ENCODE measurements at places on chromosomes 5 and 9. TPM values are rescaled to one million over a fixed set of nuclear protein-coding genes. Genes with fewer than 3 reads are reported as not detected.

Gene DNAI1
- 2.2 TPM for total RNA-seq

Gene TLR4
- total RNA-seq = 0.33 TPM

Gene SLC6A3
- total RNA-seq = 0.05 TPM

Gene IRX2
- 0.10 TPM for total RNA-seq

Gene LCN15
- total RNA-seq = 0.05 TPM

DNA sequence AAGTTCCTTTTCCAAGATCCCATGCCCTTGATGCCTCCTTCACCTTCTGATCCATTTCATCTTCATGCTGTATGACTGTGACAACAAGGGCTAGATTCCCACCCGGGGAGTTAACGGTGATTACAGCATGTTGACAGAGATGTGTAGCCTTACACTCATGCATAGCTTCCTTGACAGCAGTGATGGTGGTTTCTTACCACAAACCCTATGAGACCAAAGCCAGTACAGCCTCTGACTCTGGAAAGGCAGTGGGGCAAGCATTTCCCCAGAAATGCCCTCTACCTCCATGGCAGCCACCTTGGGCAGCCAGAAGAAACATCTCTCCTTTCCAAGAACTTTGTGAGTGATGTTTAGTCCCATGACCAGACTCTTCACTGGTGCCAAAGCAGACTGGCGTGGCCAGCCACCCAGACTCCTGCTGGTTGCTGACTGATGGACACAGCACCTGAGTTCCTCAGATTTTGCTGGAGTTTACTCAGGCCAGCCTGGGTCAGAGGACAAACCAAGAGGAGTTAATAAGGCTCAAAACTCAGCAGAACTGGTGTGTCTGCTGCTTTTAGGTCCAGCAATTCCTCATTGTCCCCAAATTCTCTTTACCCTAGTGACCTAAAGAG is 199.7 kb upstream of the SLC27A6 start:
- no peak overlapping the region for H3K27ac ChIP-seq
- H3K4me3 ChIP-seq = no peak overlapping the region
- H3K27me3 ChIP-seq = no peaks in the 10 kb centered on the region
- DNase-seq = no peak
- H3K36me3 ChIP-seq = no peaks in the 10 kb centered on the region

DNA sequence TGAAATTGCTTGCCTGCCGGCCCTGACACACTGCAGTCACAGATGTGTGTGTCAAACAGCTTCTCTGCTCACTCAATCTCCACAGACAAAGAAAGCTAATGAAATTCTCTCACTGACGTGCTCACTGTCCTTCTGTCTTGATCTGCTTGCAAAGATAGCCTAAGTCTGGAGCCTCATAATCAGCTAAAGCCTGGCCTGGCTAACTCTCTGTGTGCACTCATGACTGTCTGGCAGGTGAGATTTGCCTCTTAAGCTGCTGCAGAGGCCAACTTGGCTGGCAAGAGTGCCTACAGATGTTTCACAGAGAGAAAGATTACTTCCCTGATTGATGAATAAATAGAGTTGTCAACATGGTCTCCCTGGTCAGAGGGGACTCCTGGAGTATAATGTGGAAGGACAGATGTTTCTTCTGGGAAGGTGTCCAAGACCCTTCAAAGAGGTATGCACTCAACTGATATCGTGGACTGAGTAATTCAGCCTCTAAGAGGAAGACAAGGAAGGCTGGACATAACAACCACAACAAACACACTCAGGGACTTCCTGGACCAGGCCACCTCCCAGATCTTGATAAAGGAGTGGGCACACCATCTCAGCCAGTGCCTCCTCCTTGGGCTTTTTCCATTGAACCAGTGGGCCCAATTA is 362.0 kb downstream of the SPOCK1 start:
- no peak overlapping the region for H3K27ac ChIP-seq
- DNase-seq = no peak
- no peaks in the 10 kb centered on the region for H3K27me3 ChIP-seq
- H3K4me3 ChIP-seq = no peak overlapping the region
- no peaks in the 10 kb centered on the region for H3K4me1 ChIP-seq

DNA sequence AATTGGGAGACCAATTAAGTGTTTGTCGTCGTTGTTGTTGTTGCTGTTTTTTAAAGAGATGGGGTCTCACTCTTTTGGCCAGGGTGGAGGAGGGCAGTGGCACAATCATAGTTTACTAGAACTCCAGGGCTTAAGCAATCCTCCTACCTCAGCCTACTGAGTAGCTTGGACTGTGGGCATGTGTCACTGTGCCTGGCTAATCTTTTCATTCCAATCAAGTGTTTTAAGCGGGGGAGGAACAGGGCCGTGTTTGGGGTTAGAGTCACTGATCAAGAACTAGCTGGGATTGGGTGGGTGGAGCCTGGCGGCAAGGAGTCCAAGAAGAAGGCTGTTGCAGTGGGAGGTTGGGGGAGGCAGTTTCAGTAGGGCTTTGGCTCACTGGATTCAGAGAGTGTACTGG is 13.8 kb downstream of the SNX30 start:
- no peaks in the 10 kb centered on the region for H3K27me3 ChIP-seq
- no peak for DNase-seq
- H3K27ac ChIP-seq = no peak overlapping the region
- no peaks in the 10 kb centered on the region for H3K36me3 ChIP-seq
- no peaks in the 10 kb centered on the region for H3K4me1 ChIP-seq

DNA sequence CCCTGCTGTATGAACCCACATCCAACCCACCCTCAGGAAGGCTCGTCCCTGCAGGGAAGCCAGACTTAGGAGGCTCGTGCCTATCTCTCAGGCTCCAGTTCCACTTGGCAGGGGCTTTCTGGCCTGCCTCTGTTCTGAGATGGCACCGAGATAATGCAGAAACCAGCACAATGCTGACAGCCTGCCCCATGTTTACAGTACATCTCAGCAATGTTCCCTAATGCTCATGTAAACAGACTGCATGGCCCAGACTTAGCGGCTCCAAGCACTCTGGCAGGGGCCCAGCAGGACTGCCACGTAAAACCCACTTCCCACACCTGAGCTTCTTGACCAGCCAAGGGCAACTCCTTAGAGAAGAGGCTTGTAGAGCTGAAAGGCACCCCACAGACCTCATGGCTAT is 499.5 kb upstream of the BRINP1 start:
- H3K27ac ChIP-seq = no peak overlapping the region
- H3K4me3 ChIP-seq = no peak overlapping the region
- H3K4me1 ChIP-seq = no peaks in the 10 kb centered on the region
- no peak for DNase-seq
- H3K27me3 ChIP-seq = no peaks in the 10 kb centered on the region

DNA sequence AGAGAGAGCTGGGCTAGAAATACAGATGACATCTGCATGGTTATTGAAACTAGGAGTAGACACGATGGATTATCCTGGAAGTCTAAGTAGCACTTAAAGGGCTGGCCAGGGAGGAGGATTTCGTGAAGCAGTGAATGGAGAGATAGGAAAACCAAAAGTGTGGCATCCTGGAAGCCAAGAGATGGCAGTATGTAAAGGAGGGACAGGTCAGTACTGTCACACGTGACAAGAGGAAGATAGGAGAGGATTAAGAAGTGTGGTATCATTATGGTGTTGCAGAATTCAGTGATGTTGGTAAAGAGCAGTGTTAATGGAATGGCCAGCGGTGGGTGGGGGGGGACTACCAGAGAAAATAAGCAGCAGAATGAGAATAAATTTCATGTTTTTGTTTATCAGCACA is 11.7 kb downstream of the RAD23B start:
- H3K27me3 ChIP-seq = no peaks in the 10 kb centered on the region
- DNase-seq = no peak
- peaks cover 23% of the 10 kb centered on the region for H3K4me1 ChIP-seq
- no peak overlapping the region for H3K4me3 ChIP-seq

GRCh38 chr9:135023786-135024405 is 63.6 kb upstream of the OLFM1 start:
- H3K4me1 ChIP-seq = no peaks in the 10 kb centered on the region
- H3K4me3 ChIP-seq = no peak overlapping the region
- no peaks in the 10 kb centered on the region for H3K27me3 ChIP-seq
- no peak overlapping the region for H3K27ac ChIP-seq
- H3K36me3 ChIP-seq = no peaks in the 10 kb centered on the region
- DNase-seq = no peak

- no peaks in the 10 kb centered on the region for H3K36me3 ChIP-seq
- no peaks in the 10 kb centered on the region for H3K27me3 ChIP-seq
- H3K4me1 ChIP-seq = no peaks in the 10 kb centered on the region
- no peak overlapping the region for H3K27ac ChIP-seq
- H3K4me3 ChIP-seq = no peak overlapping the region
Measured at GRCh38 chr9:112884101-112884500, 6.6 kb downstream of the SLC46A2 start.

DNA sequence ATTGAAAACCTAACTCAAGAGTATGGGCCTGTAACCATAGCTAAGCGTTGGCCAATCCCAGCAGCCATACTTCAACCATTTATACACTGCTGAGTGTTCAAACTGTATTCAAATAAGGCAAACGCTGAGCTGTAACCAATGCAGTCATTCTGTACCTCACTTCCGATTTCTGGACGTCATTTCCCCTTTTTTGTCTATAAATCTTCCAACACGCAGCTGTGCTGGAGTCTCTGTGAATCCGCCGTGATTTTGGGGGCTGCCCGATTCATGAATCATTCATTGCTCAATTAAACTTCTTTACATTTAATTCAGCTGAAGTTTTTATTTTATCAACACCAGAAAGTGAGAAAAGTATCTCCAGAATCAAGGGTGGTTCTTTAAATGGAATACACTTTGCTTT is 31.7 kb downstream of the MTX3 start:
- H3K27ac ChIP-seq = no peak overlapping the region
- no peaks in the 10 kb centered on the region for H3K4me1 ChIP-seq
- H3K36me3 ChIP-seq = no peaks in the 10 kb centered on the region
- H3K4me3 ChIP-seq = no peak overlapping the region
- no peak for DNase-seq

DNA sequence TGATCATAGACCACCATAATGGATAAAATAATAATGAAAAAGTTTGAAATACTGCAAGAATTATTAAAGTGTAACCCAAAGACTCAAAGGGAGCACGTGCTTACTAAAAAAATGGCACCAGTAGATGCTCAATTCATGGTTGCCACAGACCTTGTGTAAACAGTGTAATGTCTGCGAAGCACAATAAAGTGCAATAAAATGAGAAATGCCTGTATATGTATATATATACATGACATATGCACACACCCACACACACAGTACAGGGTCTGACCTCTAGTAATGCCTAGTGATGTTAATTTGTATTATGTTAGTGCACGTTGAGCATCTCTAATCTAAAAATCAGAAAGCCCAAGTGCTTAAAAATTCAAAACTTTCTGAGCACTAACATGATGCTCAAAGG is 52.3 kb downstream of the FBXO38 start:
- H3K4me3 ChIP-seq = no peak overlapping the region
- DNase-seq = no peak
- H3K4me1 ChIP-seq = no peaks in the 10 kb centered on the region
- H3K27me3 ChIP-seq = no peaks in the 10 kb centered on the region

DNA sequence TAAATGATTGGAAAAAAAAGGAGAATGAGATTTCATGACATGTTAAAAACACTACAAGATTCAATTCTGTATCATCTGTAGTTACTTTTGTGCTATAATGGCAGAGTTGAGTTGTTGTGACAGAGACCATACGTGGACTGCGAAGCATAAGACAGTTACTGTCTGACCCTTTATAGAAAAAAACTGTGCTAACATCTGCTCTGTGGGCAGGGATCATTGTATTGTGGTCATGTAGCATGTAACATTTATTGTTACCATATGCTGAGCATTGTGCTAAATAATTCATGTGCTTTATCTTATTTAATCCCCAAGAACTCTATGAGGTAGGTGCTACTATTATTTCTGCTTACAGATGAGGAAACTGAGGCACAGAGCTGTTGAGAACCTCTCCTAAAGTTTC is 147.3 kb upstream of the HMHB1 start:
- H3K36me3 ChIP-seq = no peaks in the 10 kb centered on the region
- H3K4me3 ChIP-seq = no peak overlapping the region
- H3K27ac ChIP-seq = no peak overlapping the region
- no peak for DNase-seq
- peaks cover 3% of the 10 kb centered on the region for H3K4me1 ChIP-seq

- H3K27me3 ChIP-seq = peaks cover under 1% of the 10 kb centered on the region
- H3K4me1 ChIP-seq = 0 out of 2 replicates have a peak, but pooled peaks cover 2% of the 10 kb centered on the region
- H3K36me3 ChIP-seq = no peaks in the 10 kb centered on the region
- H3K27ac ChIP-seq = no peak overlapping the region
- no peak overlapping the region for H3K4me3 ChIP-seq
Measured at GRCh38 chr5:74124826-74125225, 498.8 kb downstream of the ARHGEF28 start.

- peak overlapping the region; percentile 98 for H3K27ac ChIP-seq
- H3K4me1 ChIP-seq = peaks cover 60% of the 10 kb centered on the region
- no peaks in the 10 kb centered on the region for H3K36me3 ChIP-seq
- no peak overlapping the region for H3K4me3 ChIP-seq
- DNase-seq = no peak
- no peaks in the 10 kb centered on the region for H3K27me3 ChIP-seq
Measured at GRCh38 chr9:94909250-94909894, 182.9 kb downstream of the AOPEP start.

DNA sequence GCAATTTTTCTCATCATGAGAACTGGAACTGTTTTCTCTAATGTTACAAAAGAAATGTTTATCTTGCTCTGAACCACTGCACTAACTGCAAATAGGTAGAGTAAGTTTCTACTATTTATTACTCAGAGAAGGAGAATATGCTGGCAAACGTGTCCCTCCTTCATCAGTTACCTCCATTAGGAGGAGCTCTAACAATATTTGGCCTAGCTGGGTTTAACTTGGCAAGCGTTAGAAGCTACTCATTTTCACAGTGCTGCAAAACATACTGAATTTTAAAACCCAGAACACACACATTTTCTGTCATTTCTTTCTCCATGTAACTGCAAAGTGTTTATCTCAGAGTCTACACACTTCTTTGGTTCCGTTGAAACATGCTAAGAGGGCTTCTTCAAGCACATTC is 101.0 kb upstream of the GABRG2 start:
- no peaks in the 10 kb centered on the region for H3K27me3 ChIP-seq
- H3K36me3 ChIP-seq = no peaks in the 10 kb centered on the region
- no peak for DNase-seq
- no peaks in the 10 kb centered on the region for H3K4me1 ChIP-seq
- no peak overlapping the region for H3K4me3 ChIP-seq
- H3K27ac ChIP-seq = no peak overlapping the region
